ENCODE measurements at places on chromosomes 2 and 18. TPM values are rescaled to one million over a fixed set of nuclear protein-coding genes. Genes with fewer than 3 reads are reported as not detected.

TIGD1 gene
- total RNA-seq = 2.3 TPM

PROKR1 gene
- total RNA-seq = not detected

- no peaks in the 10 kb centered on the region for H3K36me3 ChIP-seq
- H3K4me3 ChIP-seq = no peak overlapping the region
- H3K27ac ChIP-seq = no peak overlapping the region
- H3K4me1 ChIP-seq = no peaks in the 10 kb centered on the region
- no peak for DNase-seq
Measured at GRCh38 chr2:17960925-17961324, 82.5 kb downstream of the KCNS3 start.

DNA sequence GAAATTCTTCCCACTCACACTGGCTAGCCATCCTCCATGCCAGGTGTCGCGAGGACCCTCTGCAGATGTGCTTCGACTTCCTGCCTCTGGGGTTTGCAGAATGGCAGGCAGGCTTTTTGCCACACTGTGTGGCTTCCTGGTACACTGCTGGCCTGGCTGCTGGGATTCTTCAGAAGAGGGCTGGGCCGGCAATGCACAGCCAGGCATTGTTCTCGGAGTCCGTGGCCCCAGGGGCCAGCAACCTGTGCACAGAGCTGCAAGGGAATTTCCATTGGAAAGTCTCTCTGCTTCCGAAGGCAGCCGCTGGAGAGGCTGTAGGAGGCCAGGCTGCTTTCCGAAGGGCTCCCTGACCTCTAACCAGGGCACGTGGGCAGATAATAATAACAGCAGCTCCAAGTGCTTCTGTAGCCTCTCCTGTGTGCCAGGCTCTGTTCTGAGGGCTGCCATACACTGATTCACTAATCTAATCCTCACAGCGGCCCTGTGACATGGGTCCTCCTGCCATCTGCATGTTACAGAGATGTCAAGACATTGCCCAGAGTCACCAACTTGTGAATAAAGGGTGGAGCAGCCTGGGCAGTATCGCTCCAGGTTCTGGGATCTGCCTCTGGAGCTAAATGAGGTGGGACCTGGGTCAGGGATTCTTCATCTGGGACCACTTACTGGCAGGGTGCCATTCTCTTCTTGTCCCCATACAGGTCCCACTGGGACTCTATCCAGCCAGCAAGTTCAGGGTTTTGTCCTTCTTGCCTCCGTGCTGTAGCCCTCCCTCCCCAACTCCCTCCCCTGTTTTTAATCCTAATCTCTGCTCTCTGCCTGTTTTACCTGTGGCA, 5.0 kb downstream of the LDLRAD4 start:
- DNase-seq = no peak
- no peaks in the 10 kb centered on the region for H3K4me1 ChIP-seq
- H3K36me3 ChIP-seq = no peaks in the 10 kb centered on the region
- no peaks in the 10 kb centered on the region for H3K27me3 ChIP-seq
- peak overlapping the region; percentile 30 for H3K27ac ChIP-seq

- H3K27ac ChIP-seq = no peak overlapping the region
- H3K27me3 ChIP-seq = no peaks in the 10 kb centered on the region
- DNase-seq = peak; percentile 58
- H3K4me3 ChIP-seq = no peak overlapping the region
- peaks cover 5% of the 10 kb centered on the region for H3K4me1 ChIP-seq
Measured at GRCh38 chr2:39494784-39495251, 57.7 kb upstream of the MAP4K3 start.

GRCh38 chr2:222261504-222261903, 37.3 kb downstream of the PAX3 start:
- H3K4me1 ChIP-seq = no peaks in the 10 kb centered on the region
- no peaks in the 10 kb centered on the region for H3K27me3 ChIP-seq
- H3K27ac ChIP-seq = no peak overlapping the region
- no peak for DNase-seq
- no peak overlapping the region for H3K4me3 ChIP-seq

DNA sequence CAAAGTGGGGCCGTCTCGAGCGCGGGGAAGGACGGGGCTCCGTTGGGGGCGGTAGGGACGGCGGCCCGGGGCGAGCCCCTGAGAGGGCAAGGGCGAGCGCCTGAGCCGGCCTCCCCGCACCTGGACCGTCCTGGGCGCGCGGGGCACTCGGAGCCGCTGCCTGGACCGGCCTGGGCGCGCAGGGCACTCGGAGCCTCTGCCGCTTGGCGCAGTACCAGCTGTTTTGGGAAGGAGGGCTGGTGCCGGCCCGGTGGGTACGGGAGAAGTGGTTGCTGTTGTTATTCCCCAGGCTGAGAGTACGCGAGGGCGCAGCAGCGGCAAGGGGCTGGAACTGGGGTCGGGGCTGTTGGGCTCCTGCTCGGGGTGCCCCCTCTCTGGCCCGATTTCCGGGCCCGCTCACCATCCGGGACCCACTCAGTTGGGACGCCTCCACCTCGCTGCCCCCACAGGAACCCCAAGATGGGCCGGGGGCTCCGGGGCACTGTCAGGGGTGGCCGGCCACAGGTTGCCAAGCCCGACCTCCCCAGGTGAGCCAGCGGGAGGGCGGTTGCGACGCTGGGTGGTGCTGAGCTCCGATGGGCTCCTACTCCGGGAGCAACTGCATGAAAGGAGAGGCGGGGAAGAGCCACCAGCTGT, 579 bp downstream of the ARHGEF4 start:
- DNase-seq = peak; percentile 40
- no peaks in the 10 kb centered on the region for H3K27me3 ChIP-seq
- no peaks in the 10 kb centered on the region for H3K4me1 ChIP-seq
- no peak overlapping the region for H3K27ac ChIP-seq

GRCh38 chr18:74951165-74951760, 257.7 kb downstream of the PTGR3 start:
- H3K4me1 ChIP-seq = peaks cover 3% of the 10 kb centered on the region
- H3K36me3 ChIP-seq = no peaks in the 10 kb centered on the region
- no peak for DNase-seq
- H3K27ac ChIP-seq = no peak overlapping the region
- H3K27me3 ChIP-seq = no peaks in the 10 kb centered on the region

- DNase-seq = no peak
- H3K27me3 ChIP-seq = no peaks in the 10 kb centered on the region
- no peaks in the 10 kb centered on the region for H3K36me3 ChIP-seq
- H3K27ac ChIP-seq = no peak overlapping the region
- H3K4me1 ChIP-seq = no peaks in the 10 kb centered on the region
- H3K4me3 ChIP-seq = no peak overlapping the region
Measured at GRCh38 chr18:12091538-12092141, 2.0 kb upstream of the ANKRD62 start.

DNA sequence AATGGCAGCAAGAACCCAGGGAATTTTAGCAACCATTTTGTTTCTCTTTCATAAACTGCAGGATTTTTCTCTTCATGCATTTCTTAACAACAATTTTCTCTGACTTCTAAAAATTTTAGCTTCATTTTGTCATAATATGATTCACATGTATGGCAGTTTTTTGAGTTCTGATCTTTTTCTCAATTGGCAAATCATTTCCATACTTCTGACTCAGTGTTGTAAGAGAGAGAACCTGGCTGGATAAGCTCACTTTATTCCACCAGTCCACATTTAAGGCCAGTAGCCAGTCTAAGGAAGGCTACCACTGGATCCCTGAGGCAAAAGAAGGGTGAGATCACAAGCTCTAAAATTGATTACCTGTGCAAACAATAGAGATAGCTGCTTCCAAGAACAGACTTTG, 42.8 kb upstream of the COL3A1 start:
- no peak overlapping the region for H3K27ac ChIP-seq
- no peaks in the 10 kb centered on the region for H3K36me3 ChIP-seq
- no peak overlapping the region for H3K4me3 ChIP-seq
- H3K4me1 ChIP-seq = no peaks in the 10 kb centered on the region

- H3K4me3 ChIP-seq = no peak overlapping the region
- H3K4me1 ChIP-seq = peaks cover 6% of the 10 kb centered on the region
- DNase-seq = no peak
Measured at GRCh38 chr2:42245396-42245795, 76.2 kb downstream of the EML4 start.

DNA sequence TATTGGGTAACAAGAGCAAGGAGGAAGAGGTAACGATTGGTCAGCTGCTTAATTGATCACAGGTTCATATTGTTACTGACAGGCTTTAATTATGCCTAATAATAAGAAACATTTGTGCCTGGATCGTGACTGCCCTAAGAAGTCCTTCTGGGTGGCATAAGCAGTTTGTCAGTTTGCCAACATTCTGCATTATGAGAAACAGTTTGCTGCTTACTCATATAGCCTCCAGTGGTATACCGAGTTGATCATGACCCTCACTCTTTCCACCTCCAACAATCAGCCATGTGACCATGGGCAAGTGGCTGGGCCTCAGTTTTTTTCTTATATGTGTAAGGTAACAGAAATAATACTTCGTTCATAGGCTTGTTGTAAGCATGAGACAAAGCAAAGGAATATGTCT, 96.6 kb upstream of the CABLES1 start:
- H3K4me1 ChIP-seq = no peaks in the 10 kb centered on the region
- H3K4me3 ChIP-seq = no peak overlapping the region
- no peaks in the 10 kb centered on the region for H3K27me3 ChIP-seq
- no peak overlapping the region for H3K27ac ChIP-seq

DNA sequence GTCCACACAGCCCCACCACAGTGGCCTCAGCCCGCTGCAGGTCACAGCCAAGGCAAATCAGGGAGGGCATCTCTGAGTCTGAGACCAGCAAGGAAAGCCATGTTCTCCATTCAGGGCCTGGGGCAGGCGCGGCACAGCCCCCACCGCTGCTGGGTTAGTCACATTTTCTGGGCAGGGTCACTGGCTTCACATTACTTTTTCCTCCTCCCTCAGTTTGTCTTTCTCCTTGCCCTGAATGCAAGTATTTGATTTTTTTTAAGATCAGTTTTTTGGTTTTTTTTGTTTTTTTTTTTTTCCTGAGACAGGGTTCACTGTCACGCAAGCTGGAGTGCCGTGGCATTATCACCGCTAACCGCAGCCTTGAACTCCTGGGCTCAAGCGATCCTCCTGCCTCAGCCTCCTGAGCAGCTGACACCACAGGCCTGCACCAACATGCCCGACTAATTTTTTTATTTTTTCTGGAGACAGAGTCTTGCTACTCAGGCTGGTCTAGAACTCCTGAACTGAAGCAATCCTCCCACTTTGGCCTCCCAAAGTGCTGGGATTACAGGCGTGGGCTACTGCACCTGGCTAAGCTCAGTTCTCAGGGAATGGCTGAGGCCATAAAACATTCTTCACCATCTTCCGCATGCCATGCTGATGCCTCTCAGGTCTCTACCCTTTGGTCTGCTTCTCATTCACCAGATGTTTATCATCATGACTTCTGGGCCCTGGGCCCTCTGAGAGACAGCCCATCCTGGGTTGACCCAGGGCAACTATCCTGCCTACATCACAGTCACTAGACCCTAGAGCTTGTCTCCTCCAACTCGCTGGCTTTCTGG, 628 bp upstream of the CAPG start:
- no peak for DNase-seq
- H3K4me3 ChIP-seq = no peak overlapping the region
- no peaks in the 10 kb centered on the region for H3K4me1 ChIP-seq
- H3K27me3 ChIP-seq = no peaks in the 10 kb centered on the region

DNA sequence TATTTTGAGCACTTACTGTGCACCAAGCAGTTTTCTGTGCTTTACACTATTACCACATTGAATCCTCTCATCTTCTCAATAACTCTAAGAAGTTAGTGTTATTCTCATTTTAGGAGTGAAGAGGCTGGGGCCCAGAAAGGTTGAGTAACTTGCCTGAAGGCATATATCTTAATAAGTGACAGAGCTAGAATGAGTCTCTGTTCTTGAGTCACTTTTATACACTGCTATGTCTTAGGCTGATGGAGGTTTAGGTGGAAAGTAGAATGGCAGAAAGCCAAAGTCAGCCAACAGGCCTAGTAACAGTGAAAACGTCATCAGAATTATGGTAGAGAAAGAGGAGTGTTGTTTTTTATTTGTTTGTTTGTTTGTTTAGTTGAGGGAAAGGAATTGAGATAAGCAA, 27.9 kb upstream of the RPE start:
- H3K36me3 ChIP-seq = no peaks in the 10 kb centered on the region
- H3K4me3 ChIP-seq = no peak overlapping the region
- H3K27me3 ChIP-seq = no peaks in the 10 kb centered on the region
- no peak overlapping the region for H3K27ac ChIP-seq
- no peaks in the 10 kb centered on the region for H3K4me1 ChIP-seq

- H3K4me1 ChIP-seq = no peaks in the 10 kb centered on the region
- peak overlapping the region; percentile 94 for H3K27ac ChIP-seq
- H3K4me3 ChIP-seq = no peak overlapping the region
- DNase-seq = no peak
Measured at GRCh38 chr2:180978903-180979748, 1.3 kb upstream of the UBE2E3 start.

DNA sequence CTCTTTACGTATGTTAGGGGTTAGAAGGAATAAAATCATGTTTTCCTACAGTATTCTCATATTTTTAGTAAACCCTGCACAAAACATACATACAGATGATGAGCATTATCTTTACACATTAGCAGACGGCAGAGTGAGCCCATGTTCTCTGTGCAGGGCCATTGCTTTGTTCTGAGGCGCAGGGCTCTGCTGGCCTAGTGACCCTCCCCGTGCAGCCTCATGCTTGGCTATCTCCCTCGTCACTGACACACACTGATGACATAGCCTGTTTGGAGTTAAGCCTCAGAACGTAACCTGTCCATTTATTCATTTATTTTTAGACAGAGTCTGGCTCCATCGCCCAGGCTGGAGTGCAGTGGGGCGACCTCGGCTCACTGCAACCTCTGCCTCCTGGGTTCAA, 115.9 kb upstream of the FOSL2 start:
- no peak overlapping the region for H3K4me3 ChIP-seq
- H3K4me1 ChIP-seq = peaks cover 6% of the 10 kb centered on the region
- no peaks in the 10 kb centered on the region for H3K27me3 ChIP-seq
- H3K36me3 ChIP-seq = no peaks in the 10 kb centered on the region

DNA sequence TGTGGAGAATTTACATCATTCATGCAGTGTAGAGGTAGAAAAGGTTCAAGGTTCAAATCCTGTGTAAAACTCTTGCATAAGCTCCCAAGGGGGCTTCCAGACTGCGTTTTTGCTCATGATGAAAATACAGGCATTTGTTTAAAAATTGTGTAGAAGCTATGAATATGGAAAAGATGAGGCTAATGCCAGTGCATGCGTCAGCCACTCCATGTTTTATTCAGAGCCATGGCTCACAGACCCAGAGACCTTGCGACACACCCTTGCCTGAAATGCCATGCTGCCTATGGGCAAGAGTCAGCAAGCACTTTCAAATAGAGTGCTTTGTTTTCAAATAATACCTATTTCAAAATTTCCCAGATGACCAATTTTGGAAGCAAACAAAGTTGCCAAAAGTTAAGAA, 262.3 kb downstream of the TRIB2 start:
- no peak overlapping the region for H3K4me3 ChIP-seq
- DNase-seq = no peak
- H3K4me1 ChIP-seq = no peaks in the 10 kb centered on the region
- H3K27me3 ChIP-seq = no peaks in the 10 kb centered on the region
- no peaks in the 10 kb centered on the region for H3K36me3 ChIP-seq

- H3K27ac ChIP-seq = no peak overlapping the region
- H3K4me1 ChIP-seq = no peaks in the 10 kb centered on the region
- no peak for DNase-seq
- no peak overlapping the region for H3K4me3 ChIP-seq
- H3K36me3 ChIP-seq = no peaks in the 10 kb centered on the region
Measured at GRCh38 chr2:235274023-235274422, 219.8 kb upstream of the AGAP1 start.
